Stimulated activated CD8-positive, alpha-beta memory T cell treated with anti-CD3 and anti-CD28 coated beads, Interleukin-4, amount 100 ng/mL, for 1 hour (primary cell): ENCODE measurements at places on chromosomes 7 and 10.
A peak's percentile ranks its signal among the peaks of the same experiment; 100 is the strongest.

DNA sequence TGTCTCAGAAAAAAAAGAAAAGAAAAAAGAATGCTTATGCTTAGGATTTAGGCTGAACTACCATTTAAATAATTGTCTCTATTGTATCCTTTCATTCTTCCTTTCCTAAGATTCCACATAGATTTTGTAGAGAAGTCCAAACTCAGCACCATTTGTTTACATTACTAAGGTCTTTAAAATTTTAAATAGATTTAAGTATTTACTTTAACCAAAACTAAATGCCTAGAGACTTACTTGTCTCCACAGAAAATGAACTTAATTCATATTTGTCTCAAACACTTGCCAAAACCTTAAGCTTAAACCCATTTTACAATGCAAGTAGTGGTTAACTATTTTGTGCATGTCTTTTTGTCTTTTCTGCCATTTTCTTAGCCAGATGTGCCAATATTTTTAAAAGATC, 54.1 kb upstream of the ABI1 start:
- DNase-seq: no peak

- DNase-seq: no peak
Measured at GRCh38 chr10:113754768-113755167, 3.3 kb downstream of the PLEKHS1 start.

- no peak for DNase-seq
Measured at GRCh38 chr7:50543776-50544442, 21.3 kb downstream of the DDC start.

GRCh38 chr7:35828817-35829216, 28.0 kb downstream of the SEPTIN7 start:
- DNase-seq: no peak

GRCh38 chr7:48090095-48090805, 1.2 kb downstream of the UPP1 start:
- DNase-seq: no peak

GRCh38 chr10:1643161-1643907, 94.0 kb downstream of the ADARB2 start:
- DNase-seq: no peak

DNA sequence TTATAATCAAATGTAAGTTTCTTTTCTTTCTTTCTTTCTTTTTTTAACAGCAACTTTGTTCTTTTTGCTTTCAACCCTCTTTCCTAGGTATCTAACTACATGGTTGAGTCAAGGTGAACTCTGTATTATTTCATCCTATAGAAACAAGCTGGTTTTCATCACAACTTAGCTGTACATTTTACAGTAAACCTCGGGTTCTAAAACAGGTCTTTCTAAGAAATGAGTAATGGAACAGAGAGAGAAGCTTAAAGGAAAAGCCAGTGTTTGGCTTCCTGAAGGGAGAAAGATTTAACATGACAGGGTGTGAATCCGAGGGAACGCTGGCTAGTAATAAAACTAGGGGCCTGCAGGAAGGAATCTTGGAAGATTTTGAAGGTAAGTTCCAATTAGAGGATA, 143.4 kb upstream of the ITGB1 start:
- no peak for DNase-seq

- no peak for DNase-seq
Measured at GRCh38 chr10:114855776-114856543, 34.4 kb downstream of the FHIP2A start.

DNA sequence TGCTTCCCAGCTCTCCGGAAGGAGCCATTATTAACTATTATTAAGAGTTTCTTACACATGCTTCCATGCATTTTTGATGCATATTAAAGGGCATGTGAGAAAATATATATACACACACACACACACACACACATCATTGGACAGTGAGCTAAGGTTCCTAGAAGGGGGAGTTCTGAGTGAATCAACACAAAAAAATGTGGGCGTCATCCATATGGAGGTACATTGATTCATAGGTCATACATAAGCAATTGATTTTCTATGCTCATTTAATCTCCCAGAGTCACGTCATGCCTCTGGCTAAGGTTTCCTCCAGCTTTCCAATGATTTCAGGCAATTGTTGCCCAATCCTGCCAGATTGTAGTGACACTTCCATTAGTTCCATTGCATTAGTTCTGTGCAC, 269.4 kb downstream of the DNAJB9 start:
- no peak for DNase-seq

GRCh38 chr10:59903871-59904270, 2.5 kb downstream of the CCDC6 start:
- DNase-seq: no peak

- DNase-seq: peak; percentile 96
Measured at GRCh38 chr7:97117372-97118188, at the start of gene SDHAF3. Gene SDHAF3, plus strand, starts transcription at chr7:97117698. Its CDS starts 26 bp downstream, at chr7:97117724.

GRCh38 chr10:80459047-80459865, 5.1 kb downstream of the TSPAN14 start:
- DNase-seq: peak; percentile 47

GRCh38 chr10:128877141-128877540, 589.9 kb upstream of the MGMT start:
- DNase-seq: no peak

- no peak for DNase-seq
Measured at GRCh38 chr7:149595541-149595940, 97.9 kb upstream of the ZNF746 start.

- DNase-seq: no peak
Measured at GRCh38 chr10:124222988-124223710, 129.8 kb upstream of the CHST15 start.

- DNase-seq: no peak
Measured at GRCh38 chr10:95406651-95407280, 116.0 kb upstream of the PDLIM1 start.

DNA sequence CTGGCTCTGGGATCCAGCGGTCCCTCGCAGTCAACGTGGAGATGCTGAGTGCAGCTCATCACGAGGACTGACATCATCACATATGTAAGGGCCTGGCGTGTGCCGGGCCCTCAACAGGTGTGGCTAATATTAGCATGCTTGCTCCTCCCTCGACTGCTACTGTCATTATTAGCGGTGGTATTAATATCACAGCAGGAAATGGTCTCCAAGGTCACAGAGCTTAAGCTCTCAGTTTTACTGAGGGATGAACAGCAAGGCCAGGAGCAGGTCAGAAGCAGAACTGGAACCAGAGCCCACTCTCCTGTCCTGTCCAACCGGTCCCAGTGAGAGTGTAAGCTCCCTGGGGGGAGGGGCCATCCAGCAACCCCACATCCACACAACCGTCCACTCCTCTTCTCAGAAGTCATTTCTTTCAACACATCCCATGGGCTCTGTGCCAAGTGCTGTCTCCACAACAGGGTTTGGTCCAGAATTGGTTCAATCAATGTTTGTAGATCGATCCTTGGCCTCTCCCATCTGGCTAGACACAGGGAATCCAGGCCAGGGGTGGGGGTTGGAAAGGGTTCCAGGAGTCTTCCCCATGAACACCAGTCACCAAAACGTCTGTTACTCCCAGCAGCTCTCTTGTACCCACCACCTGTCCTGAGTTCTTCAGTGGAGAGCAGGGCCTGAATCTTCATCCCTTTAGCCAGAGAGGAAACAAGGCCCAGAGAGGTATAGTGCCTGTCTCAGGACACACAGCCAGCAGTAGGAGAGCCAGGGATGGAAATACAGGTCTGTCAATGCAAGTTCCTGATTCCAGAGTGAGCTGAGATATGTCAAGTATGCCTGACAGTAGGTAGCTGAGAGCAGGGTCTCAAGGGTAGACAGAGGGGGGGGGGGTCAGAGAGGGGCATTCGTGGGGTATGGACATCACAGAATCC, 45.3 kb upstream of the ZMIZ1 start:
- no peak for DNase-seq

- DNase-seq: no peak
Measured at GRCh38 chr7:95365151-95365550, 31.0 kb downstream of the PON3 start.

- DNase-seq: no peak
Measured at GRCh38 chr10:74026428-74027015, 28.6 kb downstream of the VCL start.

- no peak for DNase-seq
Measured at GRCh38 chr10:98408799-98409198, 6.2 kb downstream of the PYROXD2 start.

DNA sequence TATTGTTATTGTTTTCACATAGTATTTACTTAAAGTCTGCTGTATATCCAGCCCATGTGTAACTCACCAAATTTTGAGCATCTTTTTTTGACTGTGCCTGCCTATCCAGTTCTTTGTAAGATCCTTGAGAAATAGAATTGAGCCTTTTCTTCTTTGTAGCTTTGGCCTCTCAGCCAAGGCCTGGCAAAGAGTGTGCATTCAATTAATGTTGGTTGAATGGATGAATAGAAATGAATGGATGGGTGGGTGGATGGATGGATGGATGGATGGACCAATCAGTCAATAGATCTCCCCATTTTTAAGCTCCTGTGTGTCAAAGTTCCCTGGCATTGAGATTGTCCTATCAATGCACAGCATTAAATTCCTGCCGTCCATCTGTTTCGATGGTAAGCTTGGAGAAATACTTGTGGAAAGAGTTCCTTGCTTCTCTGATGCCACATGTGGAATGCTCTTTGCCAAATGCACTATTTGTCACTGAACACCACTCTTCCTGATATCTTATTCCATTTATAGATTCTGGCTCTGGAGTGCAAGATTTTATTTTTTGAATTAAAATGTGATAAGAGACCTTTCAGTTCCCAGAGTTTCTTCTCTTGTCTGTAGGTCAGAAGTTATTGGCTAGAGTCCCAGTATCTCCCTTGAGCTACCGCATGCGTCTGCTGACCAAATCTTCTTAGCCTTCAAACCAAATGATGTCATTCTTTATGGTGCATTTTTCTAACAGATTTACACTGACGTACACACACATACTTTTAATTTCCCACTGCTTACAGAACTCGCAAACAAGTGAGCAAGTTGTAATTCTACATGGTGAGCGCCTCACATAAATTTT, 20.7 kb upstream of the ADRB1 start:
- no peak for DNase-seq

- DNase-seq: no peak
Measured at GRCh38 chr7:10300577-10300976, 673.1 kb upstream of the PHF14 start.

DNA sequence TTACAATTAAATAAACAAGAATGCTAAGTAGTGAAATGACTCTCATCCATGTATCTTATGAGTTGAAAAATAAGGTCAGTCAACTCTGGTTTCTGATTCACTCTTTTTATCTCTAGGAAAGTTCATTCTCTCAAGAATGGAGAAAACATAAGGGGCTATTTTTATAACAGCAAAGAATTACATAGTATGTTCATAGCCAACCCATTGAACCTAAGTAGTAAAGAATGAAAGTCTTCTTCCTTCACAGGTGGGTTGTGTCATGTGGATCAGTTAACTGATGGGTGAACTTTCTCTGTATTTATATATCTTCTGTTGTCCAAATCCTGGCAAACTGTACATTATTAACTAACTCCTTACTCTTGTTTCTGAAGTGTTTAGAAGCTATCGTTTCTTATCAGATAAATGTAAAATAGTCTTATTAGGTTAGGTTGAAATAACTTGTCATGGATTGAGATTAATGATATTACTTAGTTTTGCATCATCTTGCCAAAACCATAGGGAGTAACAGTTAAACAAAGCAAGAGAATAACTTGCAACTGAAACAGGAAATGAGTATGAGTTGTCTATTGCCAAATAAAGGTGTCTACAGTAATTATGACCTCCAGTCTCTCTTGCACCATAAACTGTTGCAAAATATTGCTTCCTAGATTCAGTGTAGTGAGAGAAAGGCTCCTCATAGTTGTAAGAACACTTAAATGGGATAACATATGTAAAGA, 86.8 kb downstream of the ANKRD7 start:
- DNase-seq: no peak

GRCh38 chr7:112022128-112022527, 184.1 kb downstream of the DOCK4 start:
- no peak for DNase-seq

GRCh38 chr7:141028767-141029166, 14.0 kb upstream of the MRPS33 start:
- no peak for DNase-seq

GRCh38 chr10:118096022-118096421, 49.3 kb upstream of the RAB11FIP2 start:
- DNase-seq: no peak

DNA sequence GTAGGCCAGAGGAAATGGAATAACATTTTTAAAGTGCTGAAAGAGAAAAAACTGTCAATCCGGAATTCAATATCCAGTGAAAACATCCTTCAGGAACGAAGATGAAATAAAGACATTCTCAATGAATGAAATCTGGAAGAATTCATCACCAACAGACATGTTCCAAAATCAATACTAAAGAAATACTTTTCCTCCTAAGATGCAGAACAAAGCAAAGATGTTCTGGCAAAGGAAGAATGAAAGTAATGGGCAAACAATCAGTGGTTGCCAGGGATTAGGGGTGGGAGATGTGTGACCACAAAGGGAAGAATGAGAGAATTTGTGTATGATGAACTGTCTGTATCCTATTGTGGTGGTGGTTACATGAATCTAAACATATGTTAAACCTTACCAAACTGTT, 52.8 kb upstream of the EEPD1 start:
- DNase-seq: no peak

DNA sequence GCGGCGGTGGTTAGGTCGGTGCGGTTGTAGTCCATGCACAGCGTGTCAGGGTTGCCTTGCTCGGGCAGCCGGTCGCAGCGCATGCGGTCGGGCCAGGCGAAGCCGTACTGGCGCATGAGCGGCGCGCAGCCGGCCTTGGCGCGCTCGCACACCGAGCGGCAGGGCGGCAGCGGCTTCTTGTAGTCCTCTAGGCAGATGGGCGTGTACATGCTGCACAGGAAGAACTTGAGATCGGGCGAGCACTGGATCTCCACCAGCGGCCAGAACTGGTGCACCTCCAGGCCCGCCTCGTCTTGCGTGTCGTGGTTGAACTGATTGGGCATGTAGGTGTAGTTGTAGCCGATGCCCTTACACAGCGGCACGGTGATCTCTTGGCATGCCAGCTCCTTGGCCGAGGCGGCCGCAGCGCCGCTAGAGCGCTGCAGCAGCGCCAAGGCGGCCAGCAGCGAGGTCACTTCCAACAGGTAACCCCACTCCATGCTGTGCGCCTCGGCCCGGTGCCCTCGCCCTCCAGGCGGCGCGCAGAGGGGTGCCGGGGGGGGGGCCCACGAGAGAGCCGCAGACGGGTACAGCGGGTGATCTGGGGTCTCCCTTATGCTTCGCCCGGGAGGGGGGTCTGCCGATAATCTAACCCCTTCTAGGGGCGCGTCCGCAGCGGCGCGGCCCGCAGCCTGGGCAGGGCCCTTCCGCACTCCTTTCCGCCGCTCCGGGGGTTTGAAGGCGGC, 983 bp downstream of the FZD8 start:
- DNase-seq: no peak

DNA sequence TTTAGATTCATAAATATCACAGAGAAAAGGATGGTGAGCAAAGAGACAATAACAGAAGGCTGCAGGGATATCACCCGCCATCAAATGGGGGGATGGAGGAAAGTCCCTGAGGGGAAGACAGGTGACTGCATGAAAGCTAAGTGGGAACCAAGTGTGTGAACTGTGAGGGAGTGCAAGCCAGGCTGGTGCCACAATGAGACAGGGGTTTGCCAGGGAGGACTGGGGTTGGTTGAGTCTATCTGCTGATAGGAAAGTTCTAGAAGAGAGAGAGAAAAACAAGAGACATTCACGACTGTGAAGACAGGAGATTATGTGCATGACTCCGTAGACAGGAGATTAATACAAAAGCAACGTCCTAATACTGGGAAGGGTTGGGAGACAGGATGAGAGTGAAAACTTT, 376.4 kb downstream of the PARD3 start:
- no peak for DNase-seq
